ENCODE measurements at places on chromosomes 1 and 21.

- DNase-seq, result no peak
These were observed 6.4 kb upstream of the KAZN start for GRCh38 chr1:14592004-14592631.

- no peak for DNase-seq
These were observed 375.7 kb upstream of the DAB1 start for GRCh38 chr1:57799490-57800115.

DNA sequence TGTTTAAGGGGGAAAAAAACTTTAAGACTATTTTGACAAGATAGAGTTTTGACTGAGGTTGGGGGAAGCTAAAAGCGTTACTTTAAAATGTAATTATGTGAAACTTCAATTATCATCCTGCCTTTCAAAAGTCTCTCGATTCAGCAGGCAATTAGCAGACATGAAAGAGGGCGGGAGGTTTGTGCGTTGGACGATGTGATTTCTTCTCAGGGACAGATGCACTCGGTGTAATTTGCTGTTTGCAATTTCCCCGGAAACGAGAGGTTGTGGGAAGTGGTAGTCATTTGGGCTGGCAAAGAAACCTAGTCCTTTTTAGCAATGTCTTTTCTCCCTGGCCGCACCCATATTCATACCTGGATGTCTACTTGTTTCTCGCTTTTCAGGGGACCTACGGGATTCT, 27.1 kb downstream of the KAZN start:
- no peak for DNase-seq

DNA sequence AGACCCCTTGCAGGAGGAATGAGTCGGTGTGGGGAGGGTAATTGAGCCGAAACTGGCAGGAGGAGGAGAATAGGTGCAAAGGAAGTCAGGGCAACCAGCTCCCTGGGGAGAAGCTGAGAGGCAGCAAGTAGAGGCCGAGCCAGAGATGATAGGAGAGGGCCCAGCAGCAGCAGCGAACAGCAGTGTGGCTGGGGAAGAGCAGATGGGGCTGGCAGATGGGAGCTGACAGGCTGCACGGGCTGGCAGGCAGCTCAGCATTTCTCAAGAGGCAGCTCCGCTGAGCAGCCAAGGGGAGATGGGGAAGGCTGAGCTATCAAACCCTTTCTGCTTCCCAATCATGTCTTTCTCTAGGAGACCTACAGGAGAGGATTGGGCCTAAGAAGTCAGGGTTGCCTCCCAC, 158.2 kb downstream of the TRIM33 start:
- no peak for DNase-seq

GRCh38 chr1:64934878-64935275, 31.5 kb downstream of the JAK1 start:
- no peak for DNase-seq

DNA sequence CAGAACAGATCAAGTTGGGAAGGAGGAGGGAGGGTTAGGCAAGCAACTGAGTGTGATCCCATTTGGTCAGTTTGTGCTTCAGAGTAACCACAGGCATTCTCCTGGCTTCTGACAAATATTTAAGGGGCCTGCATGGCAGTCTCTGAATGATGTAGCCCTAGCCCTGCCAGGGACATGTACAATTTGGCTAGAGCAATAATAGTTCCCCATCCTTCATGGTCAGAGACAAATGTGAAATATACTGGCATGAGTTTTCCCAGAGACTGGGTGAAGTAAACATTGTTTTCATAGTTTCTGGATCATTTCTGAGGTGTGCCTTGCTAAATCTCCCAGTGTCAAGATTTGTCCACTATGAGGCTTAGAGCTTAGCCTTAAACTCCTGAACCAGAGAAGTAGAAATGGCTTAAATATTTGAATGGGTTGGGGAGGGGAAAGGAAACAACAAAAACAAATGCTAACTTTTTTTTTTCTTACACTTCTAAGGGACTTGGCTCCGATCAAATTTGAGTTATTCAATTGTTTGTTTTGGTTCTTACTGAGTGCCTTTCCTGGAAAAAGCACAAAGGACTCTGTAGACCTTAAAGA, 42.0 kb upstream of the UBE2U start:
- no peak for DNase-seq

- no peak for DNase-seq
These were observed 60.2 kb downstream of the TBCE start for GRCh38 chr1:235427447-235427846.

DNA sequence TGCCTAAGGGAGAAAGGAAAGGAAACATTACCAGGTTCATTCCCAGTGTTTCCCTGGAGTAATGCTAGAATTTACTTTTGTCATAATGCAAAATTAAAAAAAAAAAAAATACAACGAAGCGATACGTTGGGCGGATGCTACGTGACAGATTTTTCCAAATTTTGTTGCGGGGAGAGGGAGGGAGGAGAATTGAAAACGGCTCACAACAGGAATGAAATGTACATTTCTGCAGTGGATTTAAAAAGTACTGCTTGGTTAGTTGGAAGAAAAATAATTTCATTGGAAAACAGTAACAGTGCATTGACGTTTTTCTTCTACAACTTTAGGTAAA, 157.5 kb downstream of the RUNX1 start:
- no peak for DNase-seq

DNA sequence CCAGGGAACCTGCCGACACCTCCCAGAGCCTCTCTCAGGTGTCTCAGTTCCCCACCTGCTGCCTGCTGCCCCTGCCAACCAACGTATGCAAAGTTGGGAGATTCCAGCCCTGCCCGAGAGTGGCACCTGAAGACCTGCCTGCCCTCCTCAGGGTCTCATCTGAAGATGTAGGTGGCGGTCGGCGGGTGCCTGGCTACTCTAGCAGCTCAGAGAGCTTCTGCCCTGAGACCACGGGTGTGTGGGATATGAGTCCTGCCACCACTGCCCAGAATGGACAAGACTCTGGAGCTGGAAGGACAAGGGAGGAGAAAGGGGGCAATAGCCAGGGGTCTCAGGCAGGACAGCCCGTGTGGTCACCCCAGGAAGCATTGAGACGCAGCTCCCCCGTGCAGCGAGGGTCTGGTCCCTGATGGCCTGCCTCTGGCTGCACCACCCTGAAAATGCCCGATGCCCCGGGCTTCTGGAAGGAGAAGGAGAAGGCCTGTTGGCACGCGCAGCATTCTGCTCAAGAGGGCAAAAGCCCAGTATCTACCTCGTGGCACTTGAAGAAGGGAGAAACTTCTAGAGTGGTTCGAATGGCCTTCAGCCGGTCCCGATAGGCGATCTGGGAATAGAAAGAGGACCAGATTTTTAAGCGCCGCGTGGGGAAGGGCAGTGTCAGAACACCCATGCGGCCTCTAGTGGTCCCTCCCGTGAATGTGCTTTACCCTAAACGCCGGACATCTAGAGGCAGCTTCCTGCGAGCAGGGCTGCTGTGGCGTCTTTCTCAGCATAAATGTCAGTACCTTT, 88.8 kb downstream of the STUM start:
- DNase-seq, result no peak

- DNase-seq, result no peak
These were observed 68.4 kb downstream of the CACNA1E start for GRCh38 chr1:181551754-181552153.

GRCh38 chr21:45371655-45372054, 33.3 kb upstream of the COL18A1 start:
- no peak for DNase-seq

GRCh38 chr1:175618559-175618958, 124.8 kb downstream of the TNR start:
- no peak for DNase-seq

GRCh38 chr1:176795929-176796328, 333.0 kb downstream of the PAPPA2 start:
- DNase-seq, result no peak

DNA sequence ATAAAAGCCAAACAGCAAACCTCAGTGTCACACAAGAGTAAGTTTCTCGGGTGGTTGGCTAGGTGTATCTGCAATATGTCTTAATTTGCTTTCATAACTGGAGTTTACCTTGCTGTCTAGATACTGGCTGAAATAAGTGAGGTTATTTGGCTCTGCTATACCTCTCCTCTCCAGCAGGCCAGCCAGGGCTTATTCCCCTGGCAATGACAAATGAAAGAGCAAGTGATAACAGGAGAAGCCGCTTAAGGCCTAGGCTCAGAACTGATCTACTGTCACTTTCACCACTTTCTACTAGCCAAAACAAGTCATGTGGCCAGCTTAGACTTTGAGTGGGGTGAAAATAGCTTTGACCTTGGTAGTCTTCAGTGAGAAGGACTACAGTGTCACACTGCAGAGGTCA, 4.8 kb upstream of the RPE65 start:
- no peak for DNase-seq

GRCh38 chr21:15279482-15279881, 214.7 kb upstream of the NRIP1 start:
- no peak for DNase-seq

DNA sequence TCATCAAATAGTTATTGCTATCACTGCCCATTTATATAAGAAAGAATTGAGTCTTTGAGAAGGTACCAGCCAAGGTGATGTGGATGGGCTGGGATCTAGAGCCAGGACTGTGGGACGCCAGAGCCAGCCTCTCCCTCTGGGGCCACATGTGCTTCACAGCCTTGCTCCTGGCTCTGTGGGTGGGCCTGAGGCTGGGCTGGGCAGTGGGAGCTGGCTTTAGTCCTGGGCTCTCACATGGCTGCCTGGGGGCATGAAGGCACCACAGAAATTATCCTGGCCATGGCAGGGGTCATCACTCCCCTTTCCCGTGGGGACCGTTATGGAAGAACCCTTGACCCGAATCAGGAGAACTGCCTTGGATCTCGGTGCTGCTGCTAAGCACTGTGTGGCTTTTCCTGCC, 203.1 kb downstream of the TRABD2B start:
- no peak for DNase-seq

DNA sequence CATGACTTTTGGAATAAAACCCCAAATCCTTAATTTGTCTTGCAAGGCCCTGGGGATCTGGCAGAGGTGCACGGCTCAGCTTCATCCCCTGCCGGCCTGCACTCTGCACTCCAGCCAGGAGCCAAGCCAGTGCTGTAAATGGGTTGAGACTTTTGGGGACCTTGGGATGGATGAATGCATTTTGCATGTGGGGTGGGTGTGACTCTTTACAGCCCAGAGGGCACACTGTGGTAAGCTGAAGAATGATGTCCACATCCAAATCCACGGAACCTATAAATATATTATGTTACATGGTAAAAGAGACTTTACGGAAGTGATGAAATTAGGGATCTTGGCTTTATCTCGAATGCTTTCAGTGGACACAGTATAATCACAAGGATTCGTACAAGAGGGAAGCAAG, 177.8 kb downstream of the EDEM3 start:
- no peak for DNase-seq

DNA sequence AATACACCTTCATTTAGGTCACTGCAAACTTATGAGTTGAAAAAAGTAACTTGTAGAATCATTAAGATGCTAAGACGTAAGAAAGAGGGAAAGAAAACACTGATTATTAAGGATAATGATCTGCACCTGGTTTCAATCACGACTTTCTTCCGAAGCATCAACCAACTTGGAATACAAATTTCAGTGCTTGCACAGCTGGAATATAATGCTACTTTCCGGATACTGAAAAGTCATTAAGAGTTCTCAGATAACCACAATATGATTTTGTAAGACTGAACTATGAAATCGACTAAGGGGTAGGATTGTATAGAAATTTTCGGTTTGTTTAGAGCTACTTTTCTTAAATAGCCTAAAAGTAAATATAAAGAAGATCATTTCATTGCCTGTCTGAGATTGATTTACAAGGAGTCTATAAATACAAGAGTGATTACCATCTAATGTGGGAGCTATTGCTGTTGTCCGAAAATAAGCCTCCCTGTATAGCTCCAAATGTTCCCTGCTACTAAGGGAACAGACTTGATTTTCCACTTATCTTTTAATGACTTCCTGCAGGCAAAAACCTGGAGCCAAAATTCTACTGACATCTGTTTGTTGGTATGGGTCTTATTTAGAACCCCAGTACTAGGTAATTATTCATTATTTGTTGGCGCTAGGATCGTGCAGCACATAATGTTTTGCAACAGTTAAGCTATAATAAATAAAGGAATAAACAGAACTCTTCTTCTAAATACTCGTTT, 673.3 kb downstream of the KCNT2 start:
- DNase-seq, result no peak

GRCh38 chr1:183871142-183871541, 66.2 kb downstream of the RGL1 start:
- DNase-seq, result no peak

DNA sequence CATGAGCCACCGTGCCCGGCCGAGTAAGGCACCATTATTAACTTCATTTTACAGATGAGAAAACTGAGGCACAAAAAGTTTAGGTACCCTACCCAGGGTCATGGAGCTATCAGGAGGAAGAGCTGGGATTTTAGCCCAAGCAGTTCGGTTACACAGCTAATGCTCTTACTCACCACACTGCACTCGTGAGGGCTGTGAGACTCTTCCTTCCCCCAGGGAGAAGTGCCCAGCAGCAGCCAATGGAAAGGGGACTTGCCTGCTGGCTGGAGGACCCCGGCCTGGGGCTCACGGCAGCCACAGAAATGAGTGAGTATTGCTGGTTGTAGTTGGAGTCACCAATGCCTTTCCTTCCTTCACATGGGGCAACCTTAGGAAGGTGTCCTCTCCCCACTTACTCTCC, 5.2 kb upstream of the CSF1 start:
- DNase-seq, result no peak

GRCh38 chr21:31216206-31216605, 127.9 kb downstream of the TIAM1 start:
- no peak for DNase-seq

- DNase-seq, result no peak
These were observed 22.3 kb upstream of the AGO1 start for GRCh38 chr1:35860696-35861095.

GRCh38 chr1:39576016-39576657, 453 bp downstream of the PABPC4 start:
- DNase-seq, result no peak

DNA sequence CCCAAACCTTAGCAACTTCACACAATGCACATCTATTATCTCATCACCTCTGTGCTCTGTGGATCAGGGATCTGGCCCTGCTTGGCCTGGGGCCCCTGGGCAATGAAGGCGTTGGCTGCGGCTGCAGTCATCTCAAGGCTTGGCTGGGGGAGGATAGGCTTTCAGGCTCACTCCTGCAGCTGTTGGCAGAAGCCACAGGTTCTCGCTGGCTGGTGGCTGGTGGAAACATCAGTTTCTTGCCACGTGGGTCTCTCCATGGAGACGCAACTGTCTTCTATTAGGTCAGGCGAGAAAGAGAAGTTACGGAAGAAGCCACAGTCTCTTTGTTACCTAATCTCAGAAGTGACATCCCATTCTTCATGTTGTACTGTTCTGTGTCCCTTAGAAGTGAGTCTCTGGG, 3.6 kb upstream of the NPPA start:
- DNase-seq, result no peak

- no peak for DNase-seq
These were observed 264.7 kb downstream of the CTH start for GRCh38 chr1:70675737-70676156.

- no peak for DNase-seq
These were observed 87.0 kb upstream of the C1orf21 start for GRCh38 chr1:184299796-184300195.

- DNase-seq, result no peak
These were observed 51.7 kb upstream of the TIAM1 start for GRCh38 chr21:31395791-31396190.

Measured in bone marrow (tissue), 2 donors.